Stimulated activated CD4-positive, alpha-beta T cell treated with anti-CD3 and anti-CD28 coated beads, TNF-alpha, amount 100 ng/mL, for 4 hours (primary cell): ENCODE measurements at places on chromosomes 4 and X.
A peak's percentile ranks its signal among the peaks of the same experiment; 100 is the strongest.

DNA sequence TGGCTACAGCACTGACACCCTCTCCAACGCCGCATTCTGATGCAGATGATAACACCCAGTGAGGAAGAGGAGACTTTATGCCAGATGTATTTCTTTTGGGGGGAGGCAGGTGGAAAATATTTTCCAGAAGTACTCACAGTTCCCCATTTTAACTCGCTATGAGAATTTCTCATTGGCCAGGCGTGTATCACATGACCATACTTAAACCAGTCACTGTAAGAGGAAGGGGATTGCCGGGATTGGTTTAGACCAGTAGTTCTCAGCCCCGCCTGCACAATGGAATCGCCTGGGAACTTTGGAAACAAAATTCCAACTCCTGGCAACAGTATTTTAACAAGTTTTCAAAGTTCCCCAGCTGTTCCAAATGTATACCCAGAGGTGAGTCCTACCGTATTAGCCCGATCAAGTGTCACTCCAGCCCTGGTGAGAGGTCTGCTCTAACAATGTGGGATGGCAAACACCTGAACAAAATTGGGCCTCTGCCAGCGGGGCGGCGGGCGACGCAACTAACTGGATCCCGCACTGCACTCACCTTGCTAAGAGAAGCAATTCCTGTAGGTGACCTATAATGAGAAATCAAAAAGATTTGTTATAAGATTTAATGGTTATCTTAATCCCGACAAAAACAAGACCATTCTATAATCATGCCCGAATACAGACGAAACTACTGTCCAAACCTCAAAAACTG, 2.9 kb upstream of the MSL3 start:
- DNase-seq, result no peak

DNA sequence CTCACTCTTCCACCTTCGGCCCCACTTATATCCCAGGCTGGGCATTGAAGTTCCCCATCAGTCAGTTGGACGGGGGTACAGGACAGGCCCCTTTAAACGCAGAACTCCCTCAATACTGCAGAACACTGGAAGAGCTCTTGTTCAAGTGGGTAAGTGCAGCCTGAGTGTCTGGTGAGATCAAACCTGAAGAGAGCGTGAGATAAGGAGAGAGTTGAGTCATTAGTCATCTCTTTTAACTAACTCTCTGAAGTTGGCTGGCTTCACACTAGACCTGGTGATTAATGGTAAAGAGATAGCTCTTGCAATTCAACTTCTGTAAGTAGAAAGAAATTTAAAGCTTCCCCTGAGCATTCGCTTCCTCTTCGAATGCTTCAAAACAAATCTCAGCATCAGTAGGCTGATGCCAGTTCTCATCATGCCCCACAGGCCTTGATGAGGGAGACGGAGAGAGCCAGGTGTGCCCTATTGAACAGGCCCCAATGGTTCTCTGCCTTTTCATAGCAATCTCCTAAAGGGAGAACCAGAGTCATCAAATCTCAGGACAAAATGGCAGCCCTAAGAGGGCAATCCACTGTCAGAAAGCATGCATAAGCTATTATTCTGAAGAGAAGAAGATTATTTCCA, 41.0 kb upstream of the JADE1 start:
- no peak for DNase-seq

GRCh38 chrX:46649421-46650260, 76.1 kb downstream of the CHST7 start:
- DNase-seq, result no peak

DNA sequence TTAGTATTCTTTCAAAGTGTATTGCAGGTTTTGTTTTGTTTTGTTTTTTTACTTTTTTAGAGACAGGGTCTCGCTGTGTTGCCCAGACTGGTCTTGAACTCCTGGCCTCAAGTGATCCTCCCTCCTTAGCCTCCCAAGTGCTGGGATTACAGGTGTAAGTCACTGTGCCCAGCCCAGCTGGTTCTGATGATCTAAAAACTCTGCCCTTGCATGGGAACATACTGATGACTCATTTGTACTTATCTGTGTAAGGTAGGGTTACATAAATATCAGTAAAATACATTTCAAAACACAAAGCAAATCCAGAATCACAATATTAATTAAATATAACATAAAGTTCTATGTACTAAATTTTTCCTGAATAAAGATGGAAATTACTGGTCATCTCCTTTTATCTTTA, 7.4 kb upstream of the SLC9B1 start:
- no peak for DNase-seq

- DNase-seq, result no peak
These were observed 8.5 kb upstream of the LHFPL1 start for GRCh38 chrX:112688242-112688641.

- DNase-seq, result no peak
These were observed 120.2 kb upstream of the GUCY1A1 start for GRCh38 chr4:155546451-155546850.

DNA sequence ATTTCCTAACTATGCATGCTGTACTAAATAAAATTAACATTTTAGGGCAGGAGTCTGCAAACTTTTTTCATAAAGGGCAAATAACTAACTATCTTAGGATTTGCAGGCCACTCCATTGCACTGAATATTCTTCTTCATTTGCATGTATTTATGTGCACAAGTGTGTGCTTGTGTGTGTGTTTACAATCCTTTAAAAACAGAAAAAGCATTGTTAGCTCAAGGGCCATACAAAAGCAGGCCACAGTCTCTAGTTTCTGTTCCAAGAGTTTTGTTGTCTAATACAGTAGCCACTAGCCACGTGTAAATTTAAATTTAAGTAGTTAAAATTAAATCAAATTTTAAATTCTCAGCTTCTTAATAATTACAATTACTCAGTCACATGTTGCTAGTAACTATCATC, 621.8 kb downstream of the TMA16 start:
- no peak for DNase-seq

DNA sequence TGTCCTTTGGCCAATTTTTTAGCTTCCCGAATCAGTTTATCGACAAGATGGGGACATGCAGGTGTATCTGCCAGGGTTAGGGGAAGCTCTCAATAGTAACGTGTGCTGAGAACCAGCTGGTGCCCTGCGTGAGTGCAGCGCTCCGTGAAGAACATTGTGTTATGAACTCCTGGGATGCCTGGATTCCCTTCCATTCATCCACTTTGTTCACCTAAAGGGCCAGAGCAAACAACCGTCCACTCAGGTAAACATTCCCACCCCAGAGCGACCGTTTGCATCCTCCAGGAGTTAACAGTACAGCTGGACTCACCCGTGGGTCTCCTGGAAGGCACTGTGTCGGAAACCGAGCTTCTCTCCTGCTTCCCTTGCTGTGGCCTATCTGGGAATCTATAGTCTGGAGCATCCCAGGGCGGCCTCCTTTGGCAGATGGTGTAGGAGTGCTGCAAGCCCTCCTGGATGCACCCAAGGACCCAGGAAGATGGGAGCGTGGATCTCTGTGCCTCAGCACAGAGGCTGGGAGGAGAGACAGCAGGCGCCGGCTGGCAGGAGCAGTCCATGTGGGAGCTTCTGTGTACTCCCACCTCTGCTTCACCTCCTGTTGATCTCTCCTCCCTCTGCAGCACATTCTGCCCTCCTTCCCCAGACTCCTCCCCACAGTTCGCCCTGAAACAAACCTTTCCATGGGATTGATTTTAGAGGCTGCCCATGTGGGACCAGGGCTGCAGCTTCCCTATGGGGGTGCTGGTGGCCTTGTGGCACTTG, 62.7 kb downstream of the SHROOM2 start:
- no peak for DNase-seq

- DNase-seq, result no peak
These were observed 15.0 kb upstream of the DUSP9 start for GRCh38 chrX:153631907-153632594.

DNA sequence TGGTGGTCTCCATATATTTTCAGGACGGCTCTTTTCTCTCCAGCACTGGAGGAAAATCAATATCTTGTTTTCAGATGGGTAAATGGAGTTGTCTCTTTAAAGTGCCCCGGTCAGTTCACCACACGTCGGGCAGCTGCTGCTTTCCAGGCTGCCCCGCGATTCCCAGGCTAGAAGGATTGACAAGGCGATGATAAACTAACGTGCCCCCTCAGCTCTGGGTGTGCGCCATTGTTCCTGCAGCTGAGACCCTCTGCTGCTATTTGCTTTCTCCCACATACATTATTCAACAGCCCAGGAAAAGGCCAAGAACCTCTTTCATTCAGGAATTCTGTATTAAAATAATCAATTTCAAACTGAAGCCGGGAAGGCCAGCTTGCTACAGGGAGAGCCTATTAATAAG, 254.5 kb downstream of the SOX3 start:
- no peak for DNase-seq

GRCh38 chr4:138680989-138681604, 334.5 kb upstream of the NOCT start:
- peak; percentile 57 for DNase-seq

- no peak for DNase-seq
These were observed 400.9 kb upstream of the ADGRL3 start for GRCh38 chr4:60799214-60799613.

- no peak for DNase-seq
These were observed 25.5 kb upstream of the FAM120C start for GRCh38 chrX:54208531-54208930.

DNA sequence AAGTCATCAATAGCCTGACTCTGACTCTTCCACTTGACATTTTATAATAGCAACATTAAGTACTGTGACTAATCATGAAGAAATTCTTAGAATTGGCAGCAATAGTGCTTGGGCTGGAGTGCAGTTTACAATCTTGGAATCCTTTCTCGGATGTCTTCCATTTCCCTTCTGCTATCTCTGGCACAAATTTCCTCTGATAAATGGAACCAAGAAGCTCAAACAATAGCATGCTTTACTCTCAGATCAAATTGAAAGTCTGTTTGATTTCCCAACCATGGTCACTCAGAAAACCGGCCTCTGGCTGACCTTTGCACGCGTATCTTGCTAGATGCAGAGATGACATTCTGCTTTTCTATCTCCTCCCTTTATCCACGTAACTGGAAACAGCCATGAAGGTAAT, 99.0 kb upstream of the SPANXC start:
- DNase-seq, result no peak

DNA sequence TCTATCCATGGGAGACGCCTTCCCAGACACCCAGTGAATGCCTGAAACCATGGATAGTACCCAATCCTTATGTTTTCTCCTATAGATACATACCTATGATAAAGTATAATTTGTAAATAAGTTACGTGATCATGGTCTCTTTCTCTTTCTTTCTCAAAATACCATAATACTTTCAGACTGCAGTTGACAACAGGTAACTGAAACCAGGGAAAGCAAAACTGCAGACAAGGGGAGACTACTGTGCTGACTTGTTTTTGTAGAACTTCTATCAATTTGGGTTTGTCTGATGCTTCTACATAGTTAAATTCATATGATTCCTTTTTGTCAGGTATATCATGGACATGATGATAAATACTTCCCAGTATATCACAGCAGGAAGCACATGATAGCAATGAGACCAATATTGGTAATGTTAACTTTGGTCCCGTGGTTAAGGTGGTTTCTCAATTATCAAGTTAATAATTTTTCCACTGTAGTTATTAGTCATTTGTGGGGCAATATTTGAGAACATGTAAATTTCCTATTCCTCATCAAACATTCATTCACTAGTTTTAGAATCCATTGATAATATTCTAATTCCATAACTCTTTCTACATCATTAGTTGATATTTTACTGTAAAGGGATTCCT, 298.0 kb upstream of the TET2 start:
- no peak for DNase-seq

DNA sequence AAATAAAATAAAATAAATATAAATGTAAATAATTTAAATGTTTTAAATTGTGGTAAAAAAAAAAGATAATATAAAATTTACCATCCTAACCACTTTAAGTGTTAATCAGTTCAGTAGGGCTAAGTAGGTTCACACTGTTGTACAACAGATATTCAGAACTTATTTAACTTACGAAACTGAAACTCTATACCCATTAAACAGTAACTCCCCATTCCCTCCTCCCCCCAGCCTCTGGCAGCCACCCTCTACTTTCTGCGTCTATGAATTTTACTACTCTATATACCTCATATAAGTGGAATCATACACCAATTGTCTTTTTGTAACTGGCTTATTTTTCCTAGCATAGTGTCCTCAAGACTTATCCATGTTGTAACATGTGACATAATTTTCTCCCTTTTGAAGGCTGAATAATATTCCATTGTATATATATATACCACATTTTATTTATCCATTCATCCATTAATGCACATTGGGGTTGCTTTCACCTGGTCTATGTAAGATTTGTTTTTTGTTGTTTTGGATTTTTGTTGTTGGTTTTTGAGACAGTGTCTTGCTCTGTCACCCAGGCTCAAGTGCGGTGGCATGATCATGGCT, 32.5 kb upstream of the ELF2 start:
- no peak for DNase-seq

DNA sequence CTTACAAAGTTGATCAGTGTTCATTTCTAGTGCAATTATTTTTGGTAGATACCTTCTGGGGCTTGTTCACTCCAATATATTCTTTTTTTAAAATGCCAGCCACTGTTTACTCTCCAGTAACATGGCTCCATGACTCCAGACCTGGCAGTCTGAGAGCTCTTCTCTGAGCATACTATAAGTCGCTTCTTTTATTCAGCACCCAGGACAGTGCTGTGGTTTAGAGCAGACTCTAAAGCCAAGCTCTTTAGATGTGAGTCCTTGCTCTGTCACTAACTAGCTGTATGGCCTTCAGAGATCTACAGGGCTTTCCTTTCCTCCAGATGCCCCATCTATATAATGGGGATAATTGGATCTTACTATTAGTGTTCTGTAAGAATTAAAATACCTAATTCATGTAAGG, 200.2 kb upstream of the FAM241A start:
- DNase-seq, result no peak

GRCh38 chr4:80538276-80538926, 202.9 kb downstream of the CFAP299 start:
- no peak for DNase-seq

GRCh38 chr4:3872834-3873313, 106.7 kb downstream of the ADRA2C start:
- no peak for DNase-seq
